Occipital lobe (tissue), 3 donors: ENCODE measurements at places on chromosomes 12 and 14.

DNA sequence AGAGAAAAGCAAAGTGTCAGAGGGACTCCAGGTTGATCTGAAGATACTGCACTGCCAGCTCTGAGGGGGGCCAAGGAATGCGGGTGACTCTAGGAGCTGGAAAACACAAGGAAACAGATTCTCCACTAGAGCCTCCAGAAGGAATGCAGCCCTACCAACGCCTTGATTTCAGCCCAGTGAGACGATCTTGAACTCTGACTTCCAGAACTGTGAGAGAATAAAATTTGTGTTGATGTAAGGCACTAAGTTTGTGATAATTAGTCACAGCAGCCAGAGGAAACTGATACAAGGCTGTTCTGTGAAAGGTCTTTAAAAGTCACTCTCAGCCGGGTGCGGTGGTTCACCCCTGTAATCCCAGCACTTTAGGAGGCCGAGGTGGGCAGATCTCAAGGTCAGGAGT lies 34.2 kb downstream of the CKAP4 start:
- no peak for DNase-seq

DNA sequence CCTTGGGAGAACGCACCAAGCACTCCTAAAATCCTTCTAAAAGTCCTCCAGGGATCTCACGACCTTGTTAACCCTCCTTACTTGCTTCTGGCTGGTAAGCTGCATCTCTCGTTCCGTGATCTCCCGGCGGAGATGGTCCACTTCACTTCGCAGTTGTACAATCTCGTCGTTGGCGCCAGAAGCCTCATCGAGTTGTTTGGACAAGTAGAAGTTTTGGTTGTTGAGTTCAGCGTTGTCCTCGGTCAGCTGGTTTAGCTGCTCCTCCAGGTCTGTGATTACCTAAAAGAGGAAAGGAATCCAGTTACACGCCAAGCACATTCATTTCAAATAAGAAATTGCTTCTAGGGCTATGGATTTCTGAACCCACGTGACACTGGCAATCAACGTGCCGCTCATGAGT lies 67.1 kb downstream of the PRKAB1 start:
- DNase-seq, result no peak

DNA sequence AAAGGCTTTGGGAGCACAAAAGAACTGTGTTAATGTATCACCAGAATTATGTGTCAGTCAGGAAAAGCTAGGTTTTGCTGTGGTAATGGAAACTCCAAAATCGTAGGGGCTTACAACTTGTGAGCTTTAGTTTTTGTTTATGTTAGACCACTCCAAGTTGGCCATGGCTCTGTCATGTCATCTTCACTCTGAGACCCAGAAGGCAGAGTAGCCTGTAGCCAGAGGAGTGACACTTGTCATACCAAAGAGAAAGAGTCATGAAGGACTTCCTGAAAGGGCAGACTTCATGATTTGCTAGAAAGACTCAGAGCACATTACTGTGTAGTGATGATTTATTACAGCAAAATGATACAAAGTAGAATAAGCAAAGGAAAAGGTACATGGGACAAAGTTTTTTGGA lies 133.6 kb upstream of the SSTR1 start:
- no peak for DNase-seq

GRCh38 chr14:89308232-89308959 lies 108.6 kb downstream of the FOXN3 start:
- DNase-seq, result no peak

DNA sequence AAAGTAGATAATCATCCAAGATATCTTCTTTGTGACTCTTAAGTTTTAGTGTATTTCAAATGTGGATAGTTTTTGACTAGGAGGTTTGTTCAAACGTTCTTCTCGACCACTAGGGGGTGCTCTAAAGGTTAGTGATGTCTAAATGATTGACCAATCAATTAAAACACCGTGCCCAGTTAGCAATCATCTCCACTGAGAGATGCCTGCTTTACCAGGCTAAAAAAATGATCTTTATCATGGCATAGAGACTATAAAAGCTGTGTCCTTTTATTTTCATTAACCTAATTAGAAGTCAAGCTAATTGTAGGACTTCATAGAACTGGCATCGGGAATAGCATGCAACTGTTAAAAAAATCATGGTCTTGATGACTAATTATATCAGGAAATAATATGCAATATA lies 153.9 kb downstream of the PRKCH start:
- no peak for DNase-seq
